Caki2 (cell line): ENCODE measurements at places on chromosomes 12 and 14.

DNA sequence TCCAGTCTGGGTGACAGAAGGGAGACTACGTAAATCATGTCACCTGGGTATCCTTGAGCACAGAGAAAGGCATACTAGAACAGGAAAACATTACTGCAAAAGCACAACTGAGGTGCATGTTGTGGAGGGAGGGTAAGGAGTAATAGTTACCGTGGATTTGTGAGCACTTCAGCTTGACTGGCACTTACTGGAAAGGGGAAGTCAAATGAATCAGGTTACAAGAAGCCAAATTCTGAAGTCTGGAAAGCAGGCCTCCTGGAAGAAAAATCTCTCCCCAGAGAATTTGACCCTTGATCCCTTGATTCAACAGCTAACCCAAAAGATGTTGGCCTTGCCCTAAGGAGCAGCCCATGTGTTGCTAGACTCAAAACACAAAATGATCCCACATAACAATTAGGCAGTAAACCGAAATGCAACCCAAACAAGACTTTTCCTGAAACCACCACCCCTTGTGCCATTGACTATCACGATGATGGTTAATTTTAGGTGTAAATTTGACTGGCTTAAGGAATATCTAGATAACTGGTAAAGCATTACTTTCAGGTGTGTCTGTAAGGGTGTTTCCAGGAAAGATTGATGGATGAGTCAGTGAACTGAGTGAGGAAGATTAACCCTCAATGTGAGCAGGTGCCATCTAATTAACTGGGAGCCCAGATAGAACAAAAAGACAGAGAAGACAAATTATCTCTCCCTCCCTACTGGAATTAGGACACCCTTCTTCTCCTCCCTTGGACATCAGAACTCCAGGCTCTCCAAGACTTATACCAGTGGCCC lies 108.8 kb downstream of the SLC25A21 start:
- DNase-seq: no peak

DNA sequence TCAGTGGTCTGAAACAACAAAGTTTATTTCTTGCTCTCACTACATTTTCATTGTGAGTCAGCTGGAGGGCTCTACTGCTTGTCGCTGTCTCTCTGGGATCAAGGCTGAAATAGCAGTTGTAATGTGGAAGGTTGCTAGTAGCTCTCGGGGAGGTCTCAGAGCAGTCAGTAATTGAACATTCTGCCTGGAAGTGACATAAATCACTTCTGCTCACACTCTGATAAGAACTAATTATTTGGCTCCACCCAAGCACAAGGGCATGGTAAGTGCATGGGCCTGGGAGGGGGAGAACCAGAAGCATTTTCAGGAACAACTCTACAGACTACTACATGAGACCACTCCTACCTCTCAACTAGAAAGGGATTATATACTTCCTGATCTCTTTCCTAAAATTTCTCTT lies 128.2 kb downstream of the TMEM117 start:
- DNase-seq: no peak

DNA sequence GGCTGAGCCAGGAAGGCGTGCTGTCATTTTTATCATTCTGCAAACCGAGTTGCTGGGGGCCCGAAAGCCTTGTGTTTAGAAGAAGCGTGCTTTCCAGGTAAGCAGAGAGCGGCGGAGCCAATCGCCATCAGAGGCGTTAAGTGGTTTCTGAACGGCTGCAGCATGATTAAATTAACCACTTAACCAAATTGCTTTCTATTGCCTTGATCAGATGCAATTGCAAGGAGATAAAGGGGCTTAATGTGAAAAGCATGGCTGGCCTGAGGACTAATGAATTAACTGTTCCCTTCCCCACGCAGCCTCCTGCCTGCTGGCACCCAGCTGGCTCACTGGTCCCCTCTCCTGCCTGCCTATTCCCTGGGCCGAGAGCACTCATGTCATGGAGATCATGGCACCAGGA lies 36.6 kb upstream of the CHGA start:
- DNase-seq: no peak

- DNase-seq: no peak
Measured at GRCh38 chr14:54981698-54982097, 45.2 kb downstream of the WDHD1 start.

GRCh38 chr14:73427516-73428264 lies 30.7 kb downstream of the NUMB start:
- DNase-seq: no peak

GRCh38 chr12:54544743-54545142 lies 4.7 kb upstream of the PDE1B start:
- DNase-seq: no peak

GRCh38 chr12:97713270-97713669 lies 250.7 kb downstream of the RMST start:
- DNase-seq: no peak

GRCh38 chr12:52521175-52521567 lies 977 bp upstream of the KRT5 start:
- no peak for DNase-seq

DNA sequence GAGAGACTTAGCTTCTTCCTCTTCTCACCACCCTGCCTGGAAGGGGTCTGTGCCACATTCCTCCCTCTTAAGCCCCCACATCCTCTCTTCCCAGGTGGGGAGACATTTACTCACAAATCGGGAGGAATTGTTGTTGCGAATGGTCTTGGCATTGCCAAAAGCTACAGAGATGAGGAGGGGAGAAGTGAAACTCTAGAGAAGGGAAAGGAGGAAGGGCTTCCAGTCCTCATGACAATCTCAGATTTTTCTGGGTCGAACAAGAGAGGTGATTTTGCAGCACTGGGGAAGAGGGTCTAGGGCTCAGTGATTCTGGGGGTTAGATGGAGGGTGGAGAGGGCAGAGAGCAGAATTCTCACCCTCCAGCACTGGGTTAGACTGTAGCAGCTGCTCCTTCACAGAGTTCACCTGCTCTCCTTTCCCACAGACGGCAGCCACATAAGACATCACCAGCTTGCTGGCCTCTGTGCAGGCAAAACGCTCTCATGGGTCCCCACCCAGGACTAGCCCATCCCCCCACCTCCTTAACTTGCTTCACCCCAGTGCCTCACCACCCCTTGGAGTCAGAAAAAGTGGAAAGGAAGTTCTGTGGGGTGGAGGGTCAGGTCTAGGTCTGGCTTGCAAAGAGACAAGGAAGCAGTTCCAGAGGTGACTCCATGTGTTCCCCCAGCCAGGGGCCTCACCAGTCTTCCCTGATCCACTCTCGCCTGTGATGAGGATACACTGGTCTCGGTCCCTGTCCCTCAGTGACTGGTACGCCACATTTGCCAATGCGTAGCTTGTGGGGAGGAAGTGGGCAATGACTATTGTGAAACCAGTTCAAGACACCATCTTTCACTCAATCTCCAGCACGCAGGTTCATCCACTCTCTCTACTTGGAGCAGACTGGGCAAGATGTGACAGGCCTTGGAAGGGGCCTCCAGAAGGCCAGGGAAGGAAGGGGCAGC lies 2.7 kb downstream of the MYO1A start:
- DNase-seq: no peak

DNA sequence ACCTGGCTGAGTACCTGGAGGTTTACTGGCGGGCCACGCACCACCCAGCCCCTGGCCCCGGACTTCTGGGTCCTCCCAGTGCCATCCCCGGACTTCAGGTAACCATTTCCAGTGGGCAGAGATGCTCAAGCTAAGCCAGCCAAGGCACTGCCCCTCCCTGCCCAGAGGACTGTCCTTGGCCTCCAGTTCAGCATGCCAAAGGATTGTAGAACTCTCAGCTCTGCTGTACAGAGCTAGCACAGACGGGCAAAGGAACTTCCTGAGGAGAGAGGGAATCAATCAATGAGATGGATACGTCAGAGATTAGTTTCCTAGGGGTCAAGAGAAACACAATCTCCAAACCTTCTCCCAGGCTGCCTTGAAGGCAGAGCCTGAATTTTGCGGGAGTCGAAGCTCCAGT lies 8.7 kb downstream of the CACNB3 start:
- DNase-seq: no peak

DNA sequence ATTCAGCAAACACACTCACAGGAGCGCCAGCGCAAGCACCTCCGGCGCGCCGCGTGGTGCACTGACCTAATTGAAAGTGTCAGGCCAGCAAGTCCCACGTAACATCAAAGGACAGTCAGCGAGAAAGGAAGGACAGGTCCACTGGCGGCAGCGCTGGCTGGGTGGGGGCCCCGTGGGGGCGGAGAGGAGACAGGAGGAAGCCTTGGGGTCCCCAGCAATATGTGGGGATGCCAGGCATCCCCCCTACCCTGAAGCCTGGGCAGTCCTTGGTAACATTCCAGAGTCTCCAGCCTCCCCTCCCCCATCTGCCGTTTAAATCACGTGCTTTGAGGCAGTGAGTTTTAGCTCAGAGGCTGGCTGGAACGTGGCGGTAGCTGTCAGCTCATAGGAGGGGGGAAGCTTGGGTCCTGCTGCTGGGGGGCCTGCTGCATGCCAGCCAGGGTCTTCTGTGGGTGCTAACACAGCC lies 159.2 kb downstream of the CALM1 start:
- no peak for DNase-seq
